ENCODE measurements at places on chromosomes 12 and 14. TPM values are rescaled to one million over a fixed set of nuclear protein-coding genes. Genes with fewer than 3 reads are reported as not detected.

DNA sequence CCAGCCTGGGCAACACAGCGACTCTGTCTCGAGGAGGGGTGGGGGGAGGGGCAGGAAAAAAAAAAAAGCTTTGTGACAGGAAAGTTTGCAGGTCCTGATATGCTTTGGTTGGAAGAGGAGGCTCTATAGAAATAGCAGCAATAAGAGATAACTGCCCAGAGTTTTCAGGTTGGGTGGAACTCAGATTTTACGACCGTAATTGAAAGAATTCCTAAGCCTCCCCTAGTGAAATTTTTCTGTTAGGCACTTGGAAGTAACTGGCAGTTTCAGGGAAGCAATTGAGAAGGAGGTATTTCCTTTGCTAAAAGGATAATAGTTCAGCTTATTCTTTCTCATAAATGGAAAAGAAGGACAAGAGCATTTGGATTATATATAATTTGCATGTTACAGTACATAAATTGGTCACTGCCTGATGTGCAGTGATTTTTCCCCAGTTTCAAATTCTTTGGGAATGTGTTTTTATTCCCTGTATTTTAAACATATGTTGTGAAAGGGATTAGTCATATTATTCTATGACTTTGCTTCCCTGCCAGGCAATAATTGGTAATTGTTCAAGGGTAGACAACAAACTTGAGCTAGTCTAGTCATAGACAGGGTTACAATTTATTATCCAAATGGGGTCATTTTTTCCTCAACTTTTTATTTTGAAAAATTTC lies 452.8 kb downstream of the AEBP2 start:
- DNase-seq, result peak; percentile 44

- DNase-seq, result peak; percentile 2
Measured at GRCh38 chr14:23259426-23259825, 21.7 kb downstream of the RNF212B start.

GRCh38 chr14:34673702-34674101 lies 40.7 kb downstream of the CFL2 start:
- DNase-seq, result no peak

- peak; percentile 83 for DNase-seq
Measured at GRCh38 chr14:73633116-73634010, 11.4 kb upstream of the DNAL1 start.

DNA sequence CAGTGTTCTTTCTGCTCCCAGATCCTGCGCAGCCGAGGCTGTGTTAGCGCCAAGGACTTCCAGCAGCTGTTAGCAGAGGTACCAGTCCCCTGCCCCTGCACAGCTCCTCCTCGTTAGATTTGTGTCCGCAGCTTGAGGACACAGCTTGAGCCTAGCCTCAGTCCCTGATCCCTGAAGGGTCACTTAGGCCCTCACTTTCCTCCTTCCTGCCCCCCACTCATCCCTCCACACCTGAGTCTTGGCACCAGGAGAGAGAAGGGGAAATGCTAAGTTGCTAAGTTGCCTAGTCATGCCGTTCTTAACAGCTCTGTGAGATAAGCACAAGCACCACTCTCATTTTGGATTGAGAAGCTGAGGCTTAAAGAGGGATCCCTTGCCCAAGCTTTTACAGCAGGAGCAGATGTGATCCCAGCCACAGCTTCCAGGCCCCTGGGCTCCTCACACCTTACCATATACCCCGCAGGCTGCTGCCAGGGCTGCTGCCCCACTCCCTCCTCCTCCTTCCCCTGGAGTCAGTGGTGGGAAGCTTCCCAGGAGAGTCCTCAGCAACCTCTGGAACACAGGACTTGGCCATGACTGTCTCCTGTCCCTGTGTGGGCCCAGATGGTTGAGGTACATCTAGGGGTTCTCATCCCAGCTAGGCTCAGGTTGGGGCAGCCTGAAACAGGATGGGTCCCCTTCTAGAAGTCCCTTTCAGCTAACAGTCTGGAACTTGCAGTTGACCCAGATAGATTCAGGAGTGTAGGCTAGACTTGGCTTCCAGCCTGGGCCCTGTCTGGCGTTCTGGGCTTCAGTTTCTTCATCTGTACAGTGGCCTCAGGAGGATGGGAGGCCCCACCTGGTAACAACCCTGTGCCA lies 975 bp downstream of the OGFOD2 start:
- DNase-seq, result no peak

GRCh38 chr14:90517076-90517841 lies 120.4 kb downstream of the CALM1 start:
- DNase-seq, result no peak

GRCh38 chr14:58824106-58824505 lies 186.3 kb downstream of the DACT1 start:
- no peak for DNase-seq

DNA sequence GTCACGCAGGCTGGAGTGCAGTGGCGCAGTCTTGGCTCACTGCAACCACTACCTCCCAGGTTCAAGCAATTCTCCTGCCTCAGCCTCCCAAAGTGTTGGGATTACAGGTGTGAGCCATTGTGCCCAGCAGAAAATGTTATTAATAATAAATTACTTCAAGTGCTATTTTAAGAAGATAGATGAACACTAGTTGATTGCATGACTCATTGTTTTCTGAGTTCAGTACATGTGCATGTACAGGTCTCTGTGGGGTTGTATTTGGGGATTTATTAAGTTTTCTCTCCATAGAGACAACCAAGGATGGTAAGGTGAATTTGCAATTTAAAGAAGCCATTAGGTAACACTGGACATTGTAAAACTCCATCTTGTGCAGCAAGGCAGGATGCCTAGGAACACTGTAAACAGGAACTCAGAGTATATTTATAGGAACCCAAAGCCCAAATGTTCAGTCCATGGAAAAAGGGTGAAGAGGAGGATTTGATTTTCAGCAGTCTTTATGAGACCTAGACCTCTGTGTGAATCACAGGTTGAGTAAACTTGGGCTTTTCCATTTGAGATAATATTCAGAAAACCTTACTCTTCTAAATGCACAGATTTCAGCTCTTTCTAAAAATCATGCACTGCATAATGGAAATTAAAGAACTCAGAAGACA lies 49.3 kb upstream of the TMPO start:
- no peak for DNase-seq

DNA sequence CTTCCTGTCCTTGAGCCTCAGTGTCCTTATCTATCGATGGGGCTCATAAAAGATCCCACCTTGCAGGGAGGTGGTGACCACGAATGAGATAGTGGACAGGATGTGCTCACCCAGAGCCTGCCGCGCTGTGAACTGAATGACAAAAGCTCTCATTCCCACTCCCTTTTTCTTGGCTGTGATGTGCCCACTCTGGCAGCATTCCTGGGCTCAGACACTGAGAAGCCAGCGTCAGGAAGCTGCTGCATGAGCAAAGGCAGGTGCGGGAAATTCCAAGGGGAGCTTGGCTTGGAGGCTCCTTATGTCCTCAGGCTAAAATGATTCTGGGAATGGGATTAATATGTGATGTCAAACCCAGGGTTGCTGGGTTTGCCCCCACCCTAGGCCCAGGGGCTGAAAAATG lies 61.6 kb downstream of the EFCAB11 start:
- DNase-seq, result no peak

DNA sequence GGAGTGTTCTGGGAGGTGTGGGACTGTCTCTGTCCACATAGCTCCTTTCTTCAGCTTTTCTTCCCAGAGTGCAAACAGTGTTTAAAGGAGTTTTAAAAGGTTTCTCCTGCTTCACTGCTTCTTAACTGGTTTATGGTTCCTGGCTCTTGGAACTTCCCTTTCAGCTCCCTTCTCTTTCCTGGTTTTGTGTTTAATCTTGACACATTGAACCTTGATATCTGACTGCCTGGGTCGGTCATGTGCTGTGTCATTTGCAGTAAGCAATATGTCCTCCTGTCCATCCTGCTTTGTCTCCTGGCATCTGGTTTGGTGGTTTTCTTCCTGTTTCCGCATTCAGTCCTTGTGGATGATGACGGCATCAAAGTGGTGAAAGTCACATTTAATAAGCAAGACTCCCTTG lies 2.2 kb downstream of the TMEM106C start:
- DNase-seq, result no peak

GRCh38 chr14:92960706-92961566 lies 38.0 kb downstream of the CHGA start:
- peak; percentile 39 for DNase-seq

DNA sequence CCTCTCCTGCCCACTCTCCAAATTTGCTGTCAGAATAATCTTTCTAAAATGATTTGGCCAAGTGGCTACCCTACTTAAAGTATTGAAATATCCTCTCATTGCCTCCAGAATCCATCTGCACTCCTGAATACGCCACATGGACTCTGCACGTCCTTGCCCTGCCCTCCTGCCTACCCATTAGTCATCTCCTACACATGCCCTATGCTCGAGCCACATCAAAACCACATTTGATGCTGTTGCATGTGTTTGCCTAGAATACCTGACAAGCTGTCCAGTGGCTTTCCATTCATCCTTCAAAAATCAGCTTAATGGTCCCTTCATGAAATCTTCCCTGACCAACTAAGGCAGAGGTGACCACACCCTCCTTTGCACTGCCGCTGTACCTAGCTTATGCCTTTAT lies 17.0 kb downstream of the VCPKMT start:
- DNase-seq, result no peak

GRCh38 chr14:61988240-61988639 lies 226.0 kb downstream of the SNAPC1 start:
- no peak for DNase-seq

DNA sequence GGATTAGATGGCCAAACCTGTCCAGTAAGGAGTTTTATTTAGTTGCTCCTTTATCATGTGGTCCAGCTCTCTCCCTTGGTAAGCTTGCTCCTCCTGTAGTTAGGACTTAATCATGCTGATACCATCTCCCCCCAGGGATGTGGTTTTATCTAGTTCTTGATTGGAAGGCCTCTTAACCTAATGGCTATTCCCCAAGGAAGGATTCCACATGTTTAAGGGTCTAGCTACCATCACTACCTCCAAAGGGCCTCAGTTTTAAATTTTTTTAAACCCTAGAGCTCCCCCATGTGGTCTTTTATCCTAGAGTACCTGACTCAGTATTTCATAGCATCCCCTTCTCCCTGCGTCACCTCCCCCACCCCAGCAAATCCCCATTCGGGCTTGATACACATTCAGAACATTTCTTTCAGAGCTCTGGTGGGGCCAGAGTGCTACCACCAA lies 22.5 kb downstream of the MAP3K12 start:
- DNase-seq, result peak; percentile 51

- DNase-seq, result no peak
Measured at GRCh38 chr14:99671235-99672224, 12.6 kb upstream of the CYP46A1 start.

GRCh38 chr12:39003541-39004155 lies 98.3 kb upstream of the CPNE8 start:
- DNase-seq, result no peak

DNA sequence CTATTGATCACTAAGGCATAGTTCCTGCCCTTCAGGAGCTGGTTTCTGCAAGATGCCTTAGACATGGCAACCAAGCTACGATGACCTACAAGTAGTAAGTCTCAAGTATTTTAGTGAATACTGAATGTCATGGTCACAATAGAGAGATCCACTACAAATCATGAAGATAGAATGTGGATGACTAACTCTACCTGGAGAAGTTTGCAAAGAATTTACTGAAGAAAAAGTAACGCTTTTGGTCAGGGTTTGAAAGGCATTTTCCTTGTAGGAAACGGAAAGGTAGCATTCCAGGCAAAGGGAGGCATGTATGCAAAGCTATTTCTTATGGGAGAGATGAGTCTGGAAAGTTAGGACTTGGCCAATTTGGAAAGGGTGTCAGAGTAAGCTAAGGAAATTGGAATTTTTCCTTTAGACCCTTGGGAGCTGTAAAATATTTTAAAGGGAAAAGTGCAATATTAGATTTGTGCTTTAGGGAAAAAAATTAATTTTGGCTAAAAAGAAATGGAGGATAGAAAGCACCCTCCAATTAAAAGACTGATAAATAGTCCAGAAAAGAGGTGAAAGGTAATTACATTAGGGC lies 377.5 kb downstream of the EGLN3 start:
- no peak for DNase-seq

- DNase-seq, result peak; percentile 24
Measured at GRCh38 chr12:54126696-54127537, 61.9 kb downstream of the SMUG1 start.

The EMP1 gene
- total RNA-seq, result 244 TPM

The KCNH3 gene
- 0.08 TPM for total RNA-seq

The CCNT1 gene
- 21.1 TPM for total RNA-seq

The RPGRIP1 gene
- total RNA-seq, result not detected

The MARCHF9 gene
- 2.1 TPM for total RNA-seq

The COX14 gene
- total RNA-seq, result 36.4 TPM

The SCYL2 gene
- 49.1 TPM for total RNA-seq

The STXBP6 gene
- total RNA-seq, result 2.7 TPM

The TMEM132D gene
- not detected for total RNA-seq

The LRTM2 gene
- total RNA-seq, result not detected

The TSHR gene
- total RNA-seq, result not detected

Data from fibroblast of the aortic adventitia (primary cell).